NCI-H2171 (cell line): ENCODE measurements at places on chromosomes 12 and 14.

GRCh38 chr14:60093080-60093479, 1.4 kb downstream of the PCNX4 start:
- no peak for DNase-seq

DNA sequence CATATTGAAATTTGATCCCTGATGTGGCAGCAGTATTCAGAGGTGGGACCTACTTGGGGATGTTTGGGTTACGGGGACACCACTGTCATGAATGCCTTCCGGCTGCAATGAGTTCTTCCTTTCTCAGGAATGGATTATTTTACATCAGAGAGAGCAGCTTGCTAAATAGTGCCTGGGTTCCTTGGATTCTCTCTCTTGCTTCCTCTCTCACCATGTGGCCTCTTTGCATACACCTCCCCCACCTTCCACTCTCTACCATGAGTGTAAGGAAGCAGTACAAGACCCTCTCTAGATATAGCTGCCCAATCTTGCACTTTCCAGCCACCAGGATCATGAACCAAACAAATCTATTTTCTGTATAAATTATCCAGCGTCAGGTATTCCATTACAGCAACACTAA, 15.4 kb upstream of the SCAF11 start:
- DNase-seq = no peak

DNA sequence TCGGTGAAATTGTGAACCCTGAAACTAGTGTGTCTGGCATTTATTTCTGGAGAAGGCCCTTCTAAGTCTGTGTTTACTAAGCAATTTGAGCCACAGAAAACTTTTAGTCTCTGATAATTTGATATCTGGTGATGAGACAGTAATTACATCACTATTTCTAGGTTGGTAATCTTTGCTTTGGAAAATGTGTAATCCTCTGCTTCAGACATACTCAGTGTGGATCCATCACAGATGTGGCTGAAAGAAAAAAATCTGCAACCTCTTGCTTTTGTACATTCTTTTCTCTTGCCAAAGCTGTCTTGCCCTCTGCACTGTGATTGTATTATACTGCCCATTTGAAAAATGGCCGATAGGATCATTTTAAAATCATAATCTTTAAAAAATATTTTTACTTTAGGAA, 78.1 kb downstream of the PELI2 start:
- DNase-seq = no peak

DNA sequence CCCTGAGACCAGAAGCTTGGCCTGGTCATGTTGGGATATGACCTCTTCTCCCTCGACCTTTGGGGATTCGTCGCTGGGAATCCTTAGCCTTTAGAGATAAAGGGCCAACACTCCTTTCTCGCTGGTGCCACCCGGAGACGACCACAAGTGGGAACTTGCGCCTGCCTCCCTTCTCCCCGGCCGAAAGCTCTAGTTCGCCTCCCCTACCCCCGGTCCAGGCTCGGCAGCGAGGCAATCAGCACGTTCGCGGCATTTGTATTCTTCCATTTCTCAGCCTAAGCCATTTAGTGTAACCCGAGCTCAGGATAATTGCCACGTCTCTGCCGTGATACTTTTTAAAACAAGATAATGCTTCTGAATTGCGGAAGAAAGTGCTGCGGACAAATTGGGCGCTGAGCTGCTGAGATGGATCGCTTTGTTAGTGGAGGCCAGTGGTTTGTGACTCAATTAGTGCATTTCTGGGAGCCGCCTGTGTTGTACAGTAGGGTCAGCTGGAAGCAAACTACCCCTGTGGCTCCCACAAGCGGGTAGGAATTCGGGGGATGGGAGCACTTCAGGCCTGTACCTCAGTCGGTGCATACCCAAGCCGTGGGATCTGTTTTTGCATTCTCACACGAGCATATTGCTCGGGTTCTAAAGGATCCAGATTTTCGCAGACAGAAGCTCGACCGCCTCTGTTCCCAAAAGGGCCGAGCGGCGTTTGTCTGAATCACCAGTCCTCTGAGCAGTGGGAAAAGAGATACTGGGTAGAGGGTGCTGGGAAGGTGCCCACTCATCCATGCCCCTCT, 6.8 kb upstream of the SIX1 start:
- no peak for DNase-seq

GRCh38 chr12:44765796-44766195, 110.3 kb downstream of the NELL2 start:
- no peak for DNase-seq

- DNase-seq = no peak
Measured at GRCh38 chr12:54138219-54138618, 50.6 kb downstream of the SMUG1 start.

DNA sequence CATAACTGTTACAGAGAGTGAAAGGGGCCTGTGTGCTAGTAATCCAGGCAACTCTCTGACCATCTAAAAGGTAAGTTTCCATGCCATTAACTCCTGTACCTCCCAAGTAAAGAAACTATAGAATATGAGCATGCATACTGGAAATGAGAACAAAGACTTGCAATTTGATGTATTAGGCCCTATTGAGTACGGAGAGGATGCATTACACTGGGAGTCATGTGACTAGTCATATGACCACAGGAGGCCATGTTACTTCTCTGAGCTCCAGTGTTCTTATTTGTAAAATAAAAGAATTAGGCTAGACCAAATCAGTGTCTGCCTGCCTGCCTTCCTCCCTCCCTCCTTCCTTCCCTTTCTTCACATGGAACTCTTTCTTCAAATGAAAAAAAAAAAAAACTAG, 440.1 kb upstream of the CCDC196 start:
- DNase-seq = no peak
